ENCODE measurements at places on chromosomes 5 and 9. TPM values are rescaled to one million over a fixed set of nuclear protein-coding genes. Genes with fewer than 3 reads are reported as not detected.

Gene WHRN
- 0.51 TPM for total RNA-seq

Gene PCDHB11
- 0.77 TPM for total RNA-seq

Gene SPINK13
- total RNA-seq: not detected

Gene POU5F2
- 0.51 TPM for total RNA-seq

Gene TUBB4B
- total RNA-seq: 106 TPM

Data from fibroblast of lung (primary cell).